ENCODE measurements at places on chromosomes 12 and 14.

GRCh38 chr12:95164656-95165055 is 52.6 kb downstream of the FGD6 start:
- no peak for DNase-seq

DNA sequence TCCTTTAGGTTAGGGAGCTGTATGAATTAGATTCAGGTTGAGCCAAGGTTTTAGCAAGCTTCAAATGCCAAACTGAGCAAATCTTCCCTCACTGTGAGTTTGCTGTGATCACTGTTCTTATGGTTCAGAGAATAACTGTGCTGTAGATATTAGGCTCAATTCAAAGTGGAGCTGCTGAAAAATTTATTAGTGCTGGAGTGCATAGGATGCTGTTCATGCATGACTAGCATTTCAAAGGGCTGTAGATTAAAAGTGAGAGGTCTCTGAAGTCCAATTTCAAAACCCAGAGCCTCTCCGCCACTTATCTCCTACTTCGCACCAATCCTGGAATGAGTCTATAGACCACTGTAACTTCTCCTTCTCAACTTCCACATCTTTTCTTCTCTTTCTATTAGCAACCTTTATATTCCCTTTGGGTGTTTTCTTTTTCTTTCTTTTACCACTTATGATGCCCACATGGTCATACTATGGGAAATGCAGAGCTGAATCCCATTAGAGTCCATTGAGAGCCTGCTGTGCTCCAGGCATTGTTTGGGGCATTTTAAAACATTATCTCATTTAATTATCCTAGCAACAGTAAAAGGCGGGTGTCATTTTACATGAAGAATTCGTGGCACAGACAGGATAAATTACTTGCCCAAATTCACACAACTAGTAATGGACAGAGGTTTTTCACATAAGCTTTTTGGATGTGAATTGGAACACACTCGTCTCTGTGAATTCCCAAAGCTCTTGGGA is 77.5 kb upstream of the EEA1 start:
- no peak for DNase-seq

DNA sequence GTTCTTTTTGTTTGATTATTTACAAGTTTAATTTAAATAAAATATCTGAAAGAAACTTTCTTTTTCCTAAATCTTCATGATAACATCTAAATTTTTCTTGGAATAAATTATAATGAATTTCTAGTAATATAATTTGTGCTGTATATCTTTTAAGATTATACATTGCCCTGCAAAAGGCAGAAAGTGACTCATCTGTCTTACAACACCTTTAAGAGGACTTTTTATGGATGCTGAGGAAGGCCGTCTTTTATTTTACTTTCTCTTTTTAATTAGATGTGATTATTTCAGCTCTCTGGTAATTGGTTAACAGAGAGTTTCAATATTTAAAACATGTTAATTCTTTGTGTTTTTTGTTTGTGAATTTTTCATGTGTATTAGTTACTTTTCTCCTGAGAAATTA is 598.4 kb downstream of the RPL10L start:
- no peak for DNase-seq

DNA sequence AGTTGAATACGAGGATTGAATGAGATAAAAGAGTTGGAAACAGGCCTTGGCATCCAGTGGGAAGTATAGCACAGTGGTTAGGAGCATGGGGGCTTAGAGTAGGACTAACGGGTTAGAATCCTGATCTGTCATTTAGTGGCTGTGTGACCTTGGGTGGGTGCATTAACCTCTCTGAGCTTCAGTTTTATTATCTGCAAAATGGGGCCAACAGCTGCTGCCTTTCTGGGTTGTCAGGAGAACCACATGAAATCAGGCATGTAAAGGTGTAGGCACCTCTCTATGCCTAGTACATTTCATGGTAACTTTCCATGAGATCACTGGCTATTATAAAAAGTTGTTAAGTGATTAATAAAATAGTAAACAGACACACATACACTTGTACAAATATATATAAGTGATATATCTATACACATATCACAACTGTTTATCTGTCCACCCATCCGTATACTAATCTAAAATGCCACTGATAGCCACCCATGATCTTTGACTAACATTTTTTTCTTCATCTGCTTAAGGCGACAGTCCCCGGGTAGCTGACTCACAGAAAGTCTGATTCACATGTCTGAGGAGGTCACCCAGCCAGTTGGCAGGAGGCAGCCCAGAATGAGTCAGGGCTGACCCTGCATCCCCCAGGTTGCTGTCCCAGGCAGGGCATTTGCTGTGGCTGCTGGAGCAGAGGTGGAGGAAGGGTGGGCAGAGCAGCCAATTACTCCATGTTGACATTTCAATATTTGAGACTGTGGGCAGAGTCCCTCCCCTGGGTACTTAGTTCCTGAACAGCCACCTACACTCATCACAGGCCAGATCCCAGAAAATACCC is 125.6 kb upstream of the NOS1 start:
- no peak for DNase-seq

DNA sequence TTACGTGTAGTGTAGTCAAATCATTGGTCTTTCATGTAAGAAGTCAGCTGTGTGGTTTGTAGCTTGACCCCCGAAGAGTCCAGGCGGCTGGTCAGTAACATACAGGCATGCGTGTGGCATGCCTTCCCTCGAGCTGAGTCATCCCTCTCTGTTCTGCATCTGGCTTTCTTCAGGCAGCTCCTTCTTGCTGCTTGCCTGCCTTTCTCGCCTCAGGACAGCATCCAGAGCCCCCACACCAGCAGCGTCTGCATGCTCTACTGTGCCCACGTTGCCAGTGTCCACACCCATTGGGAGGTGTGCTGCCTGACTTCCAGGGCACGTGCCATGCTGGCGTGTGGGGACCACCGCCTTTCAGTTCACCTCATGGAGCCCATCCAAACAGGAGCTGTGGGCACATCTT is 96.8 kb downstream of the EP400 start:
- DNase-seq = no peak

DNA sequence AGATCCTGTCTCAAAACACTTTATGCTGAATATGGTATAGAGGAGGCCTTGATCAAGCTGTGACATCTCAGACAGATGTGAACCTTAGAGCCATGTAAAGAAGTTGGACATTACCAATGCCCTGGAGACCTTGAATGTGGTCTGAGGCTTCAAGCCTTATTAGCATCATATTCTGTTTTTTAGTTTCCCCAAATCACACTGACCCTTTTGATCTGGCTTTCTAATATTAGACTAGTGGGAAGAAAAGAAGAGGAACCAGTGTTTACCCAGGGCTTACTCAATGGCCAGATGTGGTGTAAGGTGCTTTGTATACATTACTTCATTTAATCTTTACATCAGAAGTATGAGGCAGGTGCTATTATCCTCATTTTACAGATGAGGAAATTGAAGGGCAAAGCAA is 10.6 kb upstream of the TBPL2 start:
- DNase-seq = no peak

GRCh38 chr12:109610523-109610922 is 36.9 kb downstream of the MVK start:
- no peak for DNase-seq

DNA sequence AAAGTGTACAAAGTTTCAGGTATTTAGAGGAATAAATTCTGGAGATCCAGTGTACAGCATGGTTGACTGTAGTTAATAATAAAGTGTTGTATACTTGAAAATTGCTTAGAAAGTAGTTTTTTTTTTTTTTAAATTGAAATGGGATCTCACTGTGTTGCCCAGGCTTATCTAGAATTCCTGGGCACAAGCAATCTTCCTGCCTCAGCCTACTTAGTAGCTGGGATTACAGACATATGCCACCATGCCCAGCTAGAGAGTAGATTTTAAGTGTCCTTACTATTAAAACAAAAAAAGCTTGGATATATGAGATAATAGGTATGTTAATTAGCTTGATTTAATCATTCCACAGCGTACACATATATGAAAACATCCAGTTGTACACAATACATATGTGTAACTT is 27.7 kb downstream of the FUT8 start:
- DNase-seq = no peak

GRCh38 chr12:38903596-38903995 is 1.8 kb downstream of the CPNE8 start:
- no peak for DNase-seq

DNA sequence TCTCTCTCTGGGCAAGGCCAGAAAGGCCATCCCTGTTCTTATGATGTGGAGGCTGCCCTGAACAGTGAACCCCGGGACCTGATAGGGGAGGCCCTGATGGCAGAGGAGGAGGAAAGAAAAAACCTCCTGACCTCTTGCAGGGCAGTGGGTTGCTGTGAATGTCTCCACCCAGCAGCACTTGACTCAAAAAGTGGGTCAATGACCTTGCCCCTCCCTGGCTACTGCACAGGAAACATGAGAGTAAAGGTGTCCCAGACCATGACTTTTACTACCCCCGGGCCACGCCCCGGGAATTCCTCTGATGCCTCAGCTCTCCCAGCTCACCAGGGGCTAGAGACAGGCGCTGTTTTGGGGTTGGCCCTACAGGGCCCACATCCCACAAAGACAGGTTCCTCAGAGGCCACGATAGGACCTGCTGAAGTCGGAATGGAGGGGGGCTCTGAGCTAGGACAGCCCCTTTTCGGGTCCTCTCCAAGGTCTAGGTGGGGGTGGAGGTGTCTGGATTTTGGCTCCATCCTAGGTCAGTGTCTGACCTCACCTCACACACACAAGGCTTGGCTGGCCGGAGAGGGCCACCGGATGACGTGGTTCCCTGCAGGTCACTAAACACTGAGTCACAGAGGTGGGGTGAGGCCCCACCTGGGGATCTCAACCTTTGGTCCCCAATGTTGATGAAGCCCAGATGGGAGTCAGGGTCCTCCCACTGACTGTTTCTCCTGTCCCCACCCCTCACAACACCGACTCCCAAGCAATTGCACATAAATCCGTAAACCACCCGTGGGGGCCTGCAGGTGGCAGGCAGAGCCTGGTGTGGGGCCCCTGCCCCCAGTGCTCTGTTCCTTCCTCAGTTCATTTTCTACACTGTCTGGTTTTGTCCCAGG is 1.6 kb downstream of the RHOF start:
- DNase-seq = no peak

DNA sequence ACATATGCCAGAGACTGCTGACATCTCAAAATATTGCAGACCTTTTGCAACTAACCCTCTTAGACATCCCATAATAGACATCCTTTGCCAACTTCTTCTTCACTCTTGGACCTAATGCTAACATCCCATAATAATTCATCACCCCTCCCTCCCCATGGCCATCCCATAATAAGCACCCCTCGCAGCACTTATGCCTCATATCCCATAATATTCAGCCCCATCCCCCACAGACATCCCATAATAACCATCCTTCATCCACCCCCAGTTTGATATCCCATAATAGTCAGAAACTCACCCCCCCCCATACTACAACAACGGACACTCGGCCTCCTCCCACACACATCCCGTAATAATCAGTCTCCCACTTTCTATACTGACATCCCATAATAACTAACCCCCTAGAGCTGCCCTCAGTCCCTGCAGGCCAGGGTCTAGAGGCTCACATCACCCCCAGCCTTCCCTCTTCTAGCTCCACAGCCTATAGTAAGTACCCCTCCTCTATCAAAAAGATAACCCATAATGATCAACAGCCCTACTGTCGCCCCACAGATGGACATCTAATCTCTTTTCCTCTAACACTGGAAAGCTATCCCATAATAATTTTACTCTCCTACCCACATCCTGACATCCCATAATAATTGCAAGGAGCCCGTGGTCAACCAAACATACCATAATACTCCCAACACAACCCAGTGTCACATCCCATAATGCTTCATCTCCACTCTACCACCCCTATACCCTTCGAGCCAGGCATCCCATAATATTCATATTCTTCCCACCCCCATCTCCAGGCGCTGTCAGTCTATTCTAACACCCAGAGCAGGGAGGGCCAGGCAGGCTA is 792 bp upstream of the CHD4 start:
- DNase-seq = no peak

- no peak for DNase-seq
These were observed 36.2 kb upstream of the APPL2 start for GRCh38 chr12:105272152-105272551.

DNA sequence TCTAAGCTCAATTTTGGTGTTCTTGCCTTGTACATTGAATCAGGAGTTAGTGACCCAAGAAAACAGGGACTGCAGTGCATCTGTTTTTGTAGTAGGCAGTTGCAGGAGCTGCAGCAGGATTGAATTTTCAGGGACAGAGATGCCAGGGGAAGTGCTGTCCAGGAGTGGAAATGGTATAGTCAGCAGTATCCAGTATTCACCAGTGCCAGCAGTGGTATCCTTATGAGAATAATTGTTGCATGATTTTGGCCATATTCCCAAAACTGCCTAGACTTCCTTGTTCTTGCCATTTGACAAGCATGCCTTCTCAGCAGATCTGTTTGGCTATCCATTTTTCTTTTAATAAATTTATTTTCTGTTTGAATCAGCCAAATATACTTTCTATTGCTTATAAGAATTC is 18.6 kb upstream of the ABCD2 start:
- no peak for DNase-seq

- DNase-seq = no peak
These were observed 318.4 kb downstream of the RAD51B start for GRCh38 chr14:68137704-68138619.

GRCh38 chr14:56143025-56143424 is 24.8 kb downstream of the PELI2 start:
- no peak for DNase-seq

DNA sequence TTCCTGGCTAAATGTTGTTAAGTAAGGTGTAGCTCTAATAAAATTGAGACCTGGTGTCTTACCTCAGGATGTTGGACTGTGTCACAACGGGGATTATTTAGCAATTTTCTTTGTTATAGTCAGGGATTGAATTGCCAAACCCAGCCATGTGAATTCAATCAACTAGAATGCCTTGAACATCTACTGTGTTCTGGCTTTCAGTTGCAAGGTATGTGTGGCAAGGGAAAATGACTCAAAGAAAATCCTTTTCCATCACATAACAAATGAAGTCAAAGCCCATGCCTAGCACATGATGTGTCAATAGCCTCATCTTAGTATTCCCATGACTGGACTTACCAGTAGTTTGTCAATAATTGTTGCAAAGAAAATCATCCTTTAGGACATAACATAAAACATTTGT is 519.8 kb upstream of the FLRT2 start:
- no peak for DNase-seq

DNA sequence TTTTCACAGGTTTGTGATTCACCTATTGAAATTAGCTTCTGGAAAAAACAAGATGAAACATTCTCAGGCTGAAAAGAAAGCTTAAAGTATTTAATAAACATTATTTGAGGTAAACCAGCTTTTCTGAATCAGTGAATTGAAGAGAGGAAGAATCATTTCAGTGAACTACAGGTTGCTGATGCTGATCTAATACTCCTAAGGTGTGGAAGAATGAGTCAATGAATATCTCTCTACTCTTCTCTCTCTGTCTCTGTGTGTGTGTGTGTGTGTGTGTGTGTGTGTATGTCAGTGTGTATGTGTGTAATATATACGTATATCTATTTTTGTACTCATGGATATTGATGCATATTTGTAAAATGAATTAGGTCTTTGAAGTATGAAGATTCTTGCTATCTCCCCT is 312.2 kb downstream of the SSPN start:
- no peak for DNase-seq
